ENCODE measurements at places on chromosomes 6 and 20.

DNA sequence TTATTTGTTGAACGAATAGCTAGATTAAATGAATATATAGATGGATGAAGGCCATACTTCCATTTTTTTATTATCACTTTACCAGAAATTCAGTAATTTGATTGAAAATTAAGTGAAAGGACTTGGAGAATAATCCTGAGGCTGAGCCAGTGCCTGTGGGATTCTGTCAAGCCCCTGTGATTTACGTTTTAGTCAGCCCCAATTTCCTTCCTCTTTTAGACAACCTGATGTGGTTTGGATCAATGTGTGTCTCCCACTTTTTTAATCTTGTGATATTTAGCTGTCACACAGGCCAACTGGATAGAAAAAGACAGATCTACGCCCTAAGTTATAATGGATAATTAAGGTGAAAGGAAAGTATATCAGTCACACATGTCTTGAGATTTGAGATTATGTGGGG, 188.8 kb downstream of the EDN1 start:
- DNase-seq: no peak

GRCh38 chr6:149431905-149432775, 32.1 kb downstream of the SUMO4 start:
- DNase-seq: no peak

DNA sequence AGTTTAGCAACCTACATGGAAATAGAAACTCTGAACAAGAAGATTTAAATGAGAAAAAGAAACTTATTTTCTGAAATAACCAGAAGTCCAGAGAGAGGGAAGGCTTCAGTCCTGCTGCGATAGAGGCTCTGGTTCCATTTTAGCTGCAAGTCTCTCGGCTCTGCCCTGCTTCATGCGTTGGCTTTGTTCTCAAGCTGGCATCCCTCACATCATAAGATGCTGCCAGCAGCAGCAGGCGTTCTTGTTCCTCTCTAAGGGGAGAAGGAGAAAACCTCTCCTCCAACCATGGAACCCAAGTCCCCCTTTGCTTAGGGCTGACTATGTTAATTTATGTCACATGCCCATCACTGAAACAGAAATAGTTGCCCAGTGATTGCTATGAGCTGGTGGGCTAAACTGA, 46.4 kb upstream of the PMEPA1 start:
- peak; percentile 41 for DNase-seq

GRCh38 chr20:45967551-45968080, 4.4 kb downstream of the ZNF335 start:
- DNase-seq: peak; percentile 71

- no peak for DNase-seq
Measured at GRCh38 chr20:2234598-2235191, 61.1 kb upstream of the TGM3 start.

DNA sequence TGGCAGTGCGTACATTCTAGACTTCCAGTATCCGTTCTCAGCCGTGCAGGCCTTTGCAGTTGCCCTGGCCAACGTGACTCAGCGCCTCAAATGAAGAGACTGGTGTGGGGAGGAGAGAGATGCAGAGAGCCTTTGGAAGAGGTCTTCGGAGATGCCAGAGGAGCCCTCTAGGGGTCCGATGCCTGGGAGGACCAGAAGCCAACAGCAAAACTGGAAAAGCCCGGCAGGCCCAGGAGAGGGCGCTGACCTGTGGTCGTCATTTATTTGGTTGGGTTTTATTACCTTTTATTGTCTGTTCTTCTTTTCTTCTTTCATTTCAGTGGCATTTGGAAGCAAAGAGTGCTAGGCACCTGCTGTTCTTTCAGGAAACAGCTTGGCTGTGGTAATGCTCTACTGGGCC, 53.3 kb upstream of the TMEM181 start:
- DNase-seq: no peak

DNA sequence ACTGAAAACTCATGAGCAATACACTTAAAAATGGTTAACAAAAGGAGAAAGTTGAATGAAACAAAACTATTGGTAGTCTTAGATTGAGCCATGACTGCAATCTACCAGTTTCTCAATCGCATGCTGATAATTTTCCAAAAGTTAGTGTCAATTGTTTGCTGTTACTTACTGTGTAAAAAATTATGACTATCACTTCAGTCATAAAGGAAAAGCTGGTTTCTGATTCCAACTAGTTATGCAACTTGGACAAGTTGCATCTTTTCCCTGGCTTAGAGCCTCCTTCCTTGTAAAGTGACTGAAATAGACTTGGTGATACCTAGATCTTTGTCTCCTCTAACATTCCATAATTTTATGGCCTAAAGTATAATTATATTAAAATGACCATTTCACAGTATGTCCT, 88.3 kb upstream of the PAK5 start:
- no peak for DNase-seq

- no peak for DNase-seq
Measured at GRCh38 chr6:89589297-89590025, 49.1 kb downstream of the LYRM2 start.

GRCh38 chr6:146984251-146984924, 219.8 kb upstream of the STXBP5 start:
- no peak for DNase-seq

- DNase-seq: no peak
Measured at GRCh38 chr6:10904015-10904414, 17.2 kb downstream of the SYCP2L start.

GRCh38 chr6:42915732-42916131, at the start of gene PTCRA:
Gene PTCRA, plus strand, starts transcription at chr6:42916053. Its CDS starts 17 bp downstream, at chr6:42916070.
- DNase-seq: no peak

DNA sequence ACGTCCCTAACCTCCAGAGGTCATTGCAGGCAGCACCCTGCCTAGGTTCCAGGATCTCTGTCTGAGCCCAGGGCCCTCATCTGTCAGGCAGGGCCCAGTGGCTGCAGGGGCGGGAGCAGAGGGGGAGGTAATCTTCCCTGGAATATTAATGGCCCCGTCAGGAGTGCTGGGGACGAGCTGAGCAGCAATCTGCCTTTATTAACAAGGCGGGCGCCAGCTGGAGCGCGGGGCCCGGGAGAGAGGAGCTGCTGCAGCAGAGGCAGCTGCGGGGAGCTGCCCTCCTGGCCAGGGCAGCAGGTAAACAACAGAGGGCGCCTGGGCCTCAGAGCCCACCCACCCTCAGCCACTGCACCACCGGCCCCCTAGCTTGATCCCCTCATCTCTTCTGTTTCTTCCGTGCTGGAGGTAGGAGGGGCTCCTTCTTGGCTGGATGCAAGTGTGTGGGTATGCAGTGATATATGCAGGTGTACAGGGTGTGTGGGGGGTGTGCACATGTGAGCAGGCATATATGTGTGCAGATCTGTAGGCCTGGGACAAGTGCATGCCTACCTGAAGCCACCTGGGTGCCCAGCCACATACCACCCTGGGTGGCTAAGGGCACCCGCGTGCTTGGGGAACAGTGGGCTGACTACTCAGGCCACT, 131.8 kb upstream of the MLN start:
- DNase-seq: no peak

GRCh38 chr6:29016559-29017427, 11.7 kb upstream of the ZNF311 start:
- peak; percentile 92 for DNase-seq

GRCh38 chr20:17669306-17669931, 12.6 kb downstream of the RRBP1 start:
- DNase-seq: no peak

- no peak for DNase-seq
Measured at GRCh38 chr20:25437153-25437581, 29.7 kb downstream of the GINS1 start.

DNA sequence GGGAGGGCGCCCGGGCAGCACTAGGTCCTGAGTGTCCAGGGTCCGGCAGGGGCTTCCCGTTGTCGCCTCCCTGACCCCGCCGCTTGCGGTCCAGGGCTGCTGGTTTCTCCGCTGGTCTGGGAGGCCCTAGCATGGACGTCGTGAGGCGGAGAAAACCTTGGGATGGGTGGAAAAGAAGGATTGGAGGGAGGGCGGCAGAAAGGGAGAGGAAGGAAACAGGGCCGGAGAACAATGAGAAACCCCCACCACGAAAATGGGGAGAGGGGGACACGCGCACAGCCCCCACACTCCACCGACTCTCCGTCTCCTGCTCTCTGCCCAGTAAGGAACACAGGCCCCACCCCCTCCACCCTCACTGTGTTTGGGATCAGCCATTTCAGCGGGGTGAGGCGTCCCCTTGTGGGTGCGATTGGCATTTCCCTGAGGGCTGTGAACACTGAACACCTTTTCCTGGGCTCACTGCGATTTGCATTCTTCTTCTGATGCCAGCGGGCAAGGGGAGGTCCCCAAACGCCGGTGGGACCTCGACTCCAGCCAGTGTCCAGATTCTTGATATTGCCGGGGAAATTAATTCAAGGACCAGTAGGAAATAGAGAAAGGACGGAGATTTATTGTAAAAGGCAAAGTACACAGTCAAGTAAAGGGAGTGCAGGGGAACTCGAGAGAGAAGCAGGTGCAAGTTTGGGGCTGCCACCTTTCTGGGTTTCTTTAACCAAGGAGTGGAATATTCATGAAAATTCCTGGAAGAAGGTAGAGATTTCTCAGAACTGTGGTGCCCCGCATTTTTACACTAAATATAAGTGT, 3.3 kb upstream of the RAET1G start:
- DNase-seq: peak; percentile 93

DNA sequence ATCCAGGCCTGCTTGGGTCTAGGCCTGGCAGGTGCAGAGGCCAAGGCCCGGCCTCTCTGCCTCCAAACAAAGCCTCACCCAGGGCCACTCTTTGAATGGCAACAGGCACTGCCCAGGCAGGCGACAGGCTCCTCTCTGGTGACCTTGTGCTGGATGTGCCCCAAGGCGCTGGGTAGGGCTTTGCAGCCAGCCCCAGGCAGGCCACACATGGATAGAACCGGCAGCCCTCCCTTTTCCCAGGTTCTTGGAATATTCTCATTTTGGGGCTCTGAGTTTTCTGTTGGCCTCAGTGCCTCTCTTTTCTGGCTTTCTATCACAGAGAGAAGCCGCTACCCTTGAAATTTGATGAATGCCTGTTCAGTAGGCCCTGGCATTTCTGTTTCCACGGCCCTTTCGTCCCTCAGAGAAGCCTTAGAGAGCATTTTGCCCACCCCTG, 18.9 kb downstream of the PKIG start:
- DNase-seq: no peak

DNA sequence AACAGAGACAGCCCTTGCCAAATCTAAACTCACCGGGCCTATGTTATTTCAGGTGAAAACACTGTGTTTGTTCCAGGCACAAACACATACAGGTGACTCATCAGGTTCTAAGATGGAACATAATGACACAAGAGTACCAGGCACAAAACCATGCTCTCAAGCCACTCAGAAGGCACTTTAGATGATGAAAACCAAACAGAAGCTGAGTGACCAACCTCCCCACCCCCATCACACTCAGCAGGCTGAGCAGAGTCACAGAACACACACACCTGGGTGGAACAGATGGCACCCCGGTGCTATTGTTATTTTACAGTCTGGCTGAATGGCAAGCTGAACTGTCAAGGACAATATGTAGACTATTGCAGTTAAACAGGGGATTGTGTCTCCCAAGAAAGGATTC, 20.6 kb upstream of the NKX2-2 start:
- no peak for DNase-seq

GRCh38 chr6:118562959-118563358, 14.9 kb downstream of the PLN start:
- DNase-seq: no peak

DNA sequence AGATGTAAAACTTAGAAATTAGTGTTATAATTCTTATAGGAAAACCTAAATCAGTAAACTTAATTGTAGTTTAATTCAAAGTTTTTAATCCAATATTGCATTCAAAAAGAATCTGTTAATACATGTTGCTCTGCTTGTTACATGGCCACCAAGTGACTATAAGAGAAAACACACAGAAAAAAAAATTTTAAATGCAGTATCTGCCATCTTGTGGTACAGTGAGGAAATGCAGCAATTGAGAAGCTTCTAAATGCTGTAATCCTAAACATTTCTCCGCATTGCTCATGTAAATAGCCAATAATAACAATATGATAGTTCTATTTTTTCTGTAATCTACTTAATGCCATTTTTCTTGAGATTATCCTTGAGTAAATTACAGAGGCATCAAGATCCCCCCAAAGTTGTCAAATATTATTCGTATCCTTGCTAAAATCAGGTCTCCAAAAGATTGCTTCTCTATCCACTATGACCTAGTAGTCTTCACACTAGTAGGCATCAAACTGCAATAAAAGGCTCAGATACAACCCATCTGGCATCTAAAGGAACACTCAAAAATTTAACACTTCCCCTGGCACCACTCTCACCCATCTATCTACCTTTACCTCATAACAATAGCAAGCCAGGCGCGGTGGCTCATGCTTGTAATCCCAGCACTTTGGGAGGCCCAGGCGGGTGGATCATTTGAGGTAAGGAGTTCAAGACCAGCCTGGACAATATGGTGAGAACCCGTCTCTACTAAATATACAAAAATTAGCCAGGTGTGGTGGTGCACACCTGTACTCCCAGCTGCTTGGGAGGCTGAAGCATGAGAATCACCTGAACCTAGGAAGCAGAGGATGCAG, 34.6 kb downstream of the HDAC2 start:
- no peak for DNase-seq

DNA sequence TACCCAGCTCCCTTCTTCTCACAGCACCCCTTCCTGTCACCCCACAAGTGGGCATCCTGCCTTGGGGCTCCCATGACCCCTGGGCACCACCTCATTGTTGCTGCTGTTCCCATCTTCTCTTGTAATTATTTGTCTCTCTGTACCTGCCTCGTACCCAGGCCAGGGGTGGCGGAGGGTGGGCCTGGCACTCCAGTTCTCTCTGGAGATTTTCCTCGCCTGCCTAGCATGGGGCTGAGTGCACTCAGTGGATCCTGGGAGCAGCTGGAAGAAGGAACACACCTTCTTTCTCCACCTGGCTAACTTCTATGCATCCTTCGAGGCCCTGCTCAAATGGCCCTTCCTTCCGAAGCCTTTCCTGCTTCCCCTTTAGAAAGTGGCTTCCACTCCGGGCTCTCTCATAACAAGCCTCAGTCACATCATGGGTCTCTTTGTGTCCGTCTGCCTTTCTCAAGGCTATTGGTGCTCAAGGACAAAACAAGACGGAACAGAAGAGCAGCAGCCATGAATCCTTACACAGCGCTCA, 79.2 kb downstream of the SRC start:
- DNase-seq: no peak

GRCh38 chr6:138272533-138273315, 54.4 kb upstream of the PBOV1 start:
- no peak for DNase-seq

- DNase-seq: no peak
Measured at GRCh38 chr20:44204156-44204831, 6.3 kb downstream of the OSER1 start.

GRCh38 chr6:152957796-152958195, 25.0 kb downstream of the FBXO5 start:
- DNase-seq: no peak

DNA sequence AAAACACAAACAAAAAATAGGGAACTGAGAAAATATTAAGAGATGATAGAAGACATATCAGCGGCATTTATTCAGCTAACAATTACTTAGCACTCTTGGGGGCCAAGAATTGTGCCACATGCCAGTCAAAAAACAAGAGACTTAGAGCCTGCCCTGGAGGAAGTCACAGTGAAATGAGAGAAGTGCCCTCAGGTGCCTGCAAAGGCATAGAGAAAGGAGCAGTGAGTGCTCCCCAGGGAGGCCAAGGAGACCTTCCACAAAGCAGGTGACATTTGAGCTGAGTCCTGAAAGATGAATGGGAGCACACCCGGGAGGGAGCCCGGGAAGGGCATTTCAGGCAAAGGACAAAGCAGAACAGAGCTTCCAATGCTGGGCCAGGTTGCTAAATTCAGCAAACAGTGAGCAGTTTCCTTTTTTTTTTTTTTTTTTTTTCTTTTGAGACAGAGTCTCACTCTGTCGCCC, 184.7 kb upstream of the JARID2 start:
- no peak for DNase-seq

GRCh38 chr20:54268941-54269340, 61.1 kb downstream of the PFDN4 start:
- no peak for DNase-seq

GRCh38 chr6:149717255-149717587, 680 bp downstream of the LATS1 start:
- no peak for DNase-seq

All from mesenteric fat pad (tissue), 1 donor.